ENCODE measurements at places on chromosomes 1 and 21.

- no peak for DNase-seq
These were observed 52.3 kb downstream of the C1orf198 start for GRCh38 chr1:230816018-230816417.

- no peak for DNase-seq
These were observed 35.3 kb upstream of the ACTL8 start for GRCh38 chr1:17719874-17720273.

GRCh38 chr21:15659753-15660422 lies 69.9 kb upstream of the USP25 start:
- DNase-seq: peak; percentile 46

GRCh38 chr1:33057095-33057494 lies 20.4 kb upstream of the AK2 start:
- DNase-seq: no peak

DNA sequence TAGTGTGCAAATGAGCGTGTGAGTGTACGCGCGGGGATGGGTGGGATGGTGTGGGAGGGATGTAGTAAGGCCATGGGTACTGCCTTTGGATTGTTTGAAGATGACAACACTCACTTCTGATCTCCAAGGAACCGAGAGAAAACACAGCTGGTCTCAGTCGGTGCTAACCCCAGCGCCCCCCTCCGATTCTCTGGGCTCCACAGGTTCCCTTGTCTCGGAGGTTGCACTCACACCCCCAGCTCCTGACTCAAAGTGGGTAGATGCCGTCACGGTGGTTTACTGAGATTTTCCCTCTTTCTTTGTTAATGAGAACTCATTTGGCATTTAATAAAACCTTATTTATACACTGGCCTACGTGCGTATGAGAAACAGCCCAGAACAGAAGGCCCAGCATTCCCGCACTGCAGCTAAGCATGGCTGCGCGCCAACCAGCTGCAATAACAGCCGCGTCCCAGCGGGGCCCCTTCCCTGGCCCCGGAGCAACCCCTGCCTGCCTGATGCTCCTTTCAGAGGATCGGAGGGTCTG lies 25.8 kb downstream of the ABCA4 start:
- peak; percentile 46 for DNase-seq
